ENCODE measurements at places on chromosomes 7 and 10. TPM values are rescaled to one million over a fixed set of nuclear protein-coding genes. Genes with fewer than 3 reads are reported as not detected.
A peak's percentile ranks its signal among the peaks of the same experiment; 100 is the strongest.

- no peak for DNase-seq
Observed at GRCh38 chr7:15681631-15682030, 4.9 kb downstream of the MEOX2 start.

DNA sequence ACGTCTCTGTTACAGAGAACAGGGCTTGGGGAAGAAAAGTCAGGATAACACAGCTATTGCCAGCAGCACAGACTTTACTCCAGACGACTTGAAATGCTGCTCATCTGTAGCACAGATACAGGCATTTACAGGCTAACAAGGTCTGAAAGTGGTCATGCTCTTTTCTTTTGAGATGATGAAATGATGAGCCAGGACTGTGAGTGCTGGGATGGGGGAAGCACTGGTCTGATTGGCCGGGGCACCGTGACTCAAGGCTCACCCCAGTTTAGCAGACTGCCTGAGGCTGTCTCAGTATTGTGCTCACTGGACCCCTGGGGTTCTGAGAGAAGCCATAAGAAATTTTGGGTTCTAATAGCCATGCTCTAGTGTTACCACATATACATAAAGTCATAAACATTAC is 12.4 kb downstream of the SMKR1 start:
- DNase-seq = peak; percentile 19

- DNase-seq = no peak
Observed at GRCh38 chr10:100612601-100613595, 77.2 kb downstream of the HIF1AN start.

GRCh38 chr7:68015978-68016532 is 1019.4 kb downstream of the TYW1 start:
- no peak for DNase-seq

DNA sequence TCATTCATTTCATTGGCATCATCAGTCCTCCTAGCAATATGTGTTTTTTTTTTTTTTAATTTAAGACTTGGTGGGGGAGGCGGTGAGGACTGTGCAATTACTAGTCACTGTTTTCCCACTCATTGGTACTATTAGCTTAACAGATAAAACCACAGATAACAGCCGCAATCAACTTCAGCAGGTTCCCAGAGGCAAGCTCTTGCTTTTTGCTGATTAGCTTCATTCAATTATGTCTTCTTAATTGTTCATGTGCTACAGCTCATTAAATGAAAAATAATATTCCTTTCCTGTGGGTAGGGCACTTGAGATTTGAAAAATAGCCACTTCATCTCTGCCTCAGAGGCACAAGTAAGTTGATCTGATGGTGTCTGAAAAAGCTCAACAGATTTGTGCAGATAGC is 215.5 kb downstream of the PCDH15 start:
- DNase-seq = peak; percentile 3

GRCh38 chr10:26336979-26337378 is 101.2 kb upstream of the APBB1IP start:
- no peak for DNase-seq

- DNase-seq = peak; percentile 70
Observed at GRCh38 chr7:47557694-47558670, 23.9 kb downstream of the TNS3 start.

- DNase-seq = no peak
Observed at GRCh38 chr7:8442051-8442813, 8.8 kb downstream of the NXPH1 start.

- no peak for DNase-seq
Observed at GRCh38 chr7:28861825-28862224, 96.3 kb downstream of the TRIL start.

DNA sequence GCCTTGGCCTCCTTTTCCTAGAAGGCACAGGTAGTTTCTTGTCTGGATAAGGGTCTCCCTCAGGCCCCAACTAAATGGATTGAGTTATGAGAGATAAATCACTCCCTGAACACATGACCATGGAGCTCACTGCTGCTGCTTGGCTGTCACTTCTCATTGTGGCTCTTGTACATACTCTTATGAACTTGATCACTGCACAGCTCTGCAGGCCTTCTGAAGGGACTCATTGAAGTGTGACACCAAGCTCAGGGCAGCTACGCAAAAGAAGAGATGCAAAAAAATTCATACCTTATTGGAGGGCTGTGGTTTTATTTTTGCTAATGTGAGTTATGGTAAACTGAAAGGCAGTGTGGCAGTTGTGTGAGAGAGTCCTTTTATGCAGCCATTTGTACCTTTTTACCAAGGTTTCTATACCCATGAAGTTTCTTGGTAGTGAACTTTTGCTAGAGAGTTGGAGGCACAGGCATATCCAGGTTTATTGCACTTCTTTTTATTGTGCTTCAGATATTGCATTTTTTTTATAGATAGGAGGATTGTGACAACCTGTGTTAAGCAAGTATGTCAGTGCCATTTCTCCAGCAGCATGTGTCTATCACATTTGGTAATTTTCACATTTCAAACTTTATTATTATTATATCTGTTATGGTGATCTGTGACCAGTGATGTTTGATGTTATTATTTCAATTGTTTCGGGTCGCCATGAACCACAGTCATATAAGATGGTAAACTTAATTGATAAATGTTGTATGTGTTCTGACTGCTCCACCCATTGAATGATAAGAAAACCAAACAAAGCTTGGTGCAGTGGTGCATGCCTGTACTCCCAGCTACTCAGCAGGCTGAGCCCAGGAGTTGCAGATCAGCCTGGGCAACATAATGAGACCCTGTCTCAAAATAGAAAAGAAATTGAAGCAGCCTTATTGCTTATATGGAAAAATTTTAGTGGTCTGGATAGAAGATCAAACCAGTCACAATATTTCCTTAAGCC is 100.6 kb downstream of the LRRC4 start:
- no peak for DNase-seq

DNA sequence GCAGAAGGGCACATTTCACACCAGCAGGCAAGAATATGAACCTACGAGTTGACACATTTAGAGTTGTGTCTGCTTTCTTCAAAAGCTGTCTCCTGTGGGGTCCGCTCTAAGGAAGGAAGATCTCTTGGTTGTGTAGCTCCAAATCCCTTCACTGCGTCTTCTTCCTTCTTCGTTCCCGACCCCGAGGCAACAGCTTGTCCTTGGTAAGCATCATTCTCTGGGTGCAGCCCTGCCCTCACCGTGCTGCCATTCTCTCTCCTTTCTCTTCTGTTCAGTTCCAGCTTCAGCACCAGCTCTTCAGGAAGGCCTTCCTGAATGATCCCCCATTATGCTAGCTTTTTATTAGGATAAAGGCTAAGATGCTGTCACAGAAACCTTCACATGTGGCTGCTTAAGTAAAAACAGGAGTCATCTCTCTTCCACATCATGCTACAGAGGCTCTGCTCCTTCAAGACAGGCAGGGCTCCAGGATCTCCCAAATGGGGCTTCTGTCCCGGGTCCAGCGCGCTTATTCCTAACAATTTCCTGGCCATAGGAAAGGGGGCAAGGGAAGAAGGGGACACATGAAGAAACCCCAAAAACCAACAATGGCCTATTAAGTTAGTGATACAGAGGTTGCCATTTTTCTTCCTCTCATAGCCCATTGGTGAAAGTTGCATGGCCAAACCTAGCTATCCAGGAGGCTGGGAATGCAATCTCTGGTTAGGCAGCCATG is 52.2 kb upstream of the SHH start:
- DNase-seq = no peak

GRCh38 chr10:75236178-75236825 is 545 bp upstream of the COMTD1 start:
- DNase-seq = no peak

DNA sequence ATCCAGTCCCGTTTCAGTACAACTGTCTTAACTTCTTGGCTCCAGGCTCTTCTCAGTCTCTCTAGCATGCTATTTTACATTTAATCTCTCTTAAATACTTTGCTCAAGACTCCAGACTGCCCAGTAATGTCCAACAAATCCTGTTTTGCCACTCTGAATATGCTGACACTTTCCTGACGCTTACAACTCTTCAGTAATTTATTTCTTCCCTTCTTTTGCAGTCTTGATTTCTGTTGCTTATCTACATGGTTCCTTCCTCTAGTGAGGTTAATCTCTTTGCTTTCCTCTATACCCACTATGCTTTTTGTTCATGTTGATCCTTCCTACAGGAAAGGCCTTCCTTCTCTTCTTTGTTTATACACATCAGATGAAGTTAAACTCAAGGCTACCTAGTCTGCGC is 23.7 kb downstream of the UMAD1 start:
- no peak for DNase-seq

DNA sequence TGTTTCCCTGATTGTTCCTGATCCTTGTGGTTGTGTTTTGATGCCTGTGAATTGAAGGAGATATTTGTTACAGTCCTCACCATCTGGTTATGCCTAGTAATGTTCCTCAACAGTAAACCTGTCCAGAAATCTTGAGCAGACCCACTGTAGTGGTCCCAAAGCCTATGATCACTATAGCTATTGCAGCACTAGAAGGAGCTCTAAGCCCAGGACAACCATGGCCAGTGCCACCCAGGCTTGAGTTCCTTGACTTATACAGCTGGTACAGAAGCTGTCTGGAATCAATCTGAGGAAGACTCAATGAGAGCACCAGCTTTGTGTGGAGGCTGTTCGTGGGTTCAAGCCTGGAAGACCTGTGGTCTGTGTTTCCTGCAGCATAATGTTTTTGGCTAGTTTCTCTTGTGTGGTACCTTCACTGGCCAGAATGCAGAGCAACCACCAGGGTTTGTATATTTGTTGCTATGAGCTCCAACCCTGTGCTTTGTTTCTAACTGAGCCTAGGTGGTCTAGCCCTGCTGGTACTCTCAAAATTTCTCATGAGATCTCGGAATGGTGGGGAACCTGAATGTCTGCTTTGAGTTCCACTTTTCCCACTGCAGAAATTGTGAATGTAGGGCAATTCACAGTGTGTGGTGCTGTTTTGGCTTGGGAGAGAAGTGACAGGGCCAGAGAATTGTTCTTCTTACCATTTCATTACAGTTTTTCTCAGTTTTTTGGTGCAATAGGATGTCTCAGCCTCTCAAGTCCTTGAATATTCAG is 355.2 kb downstream of the SUGCT start:
- no peak for DNase-seq

GRCh38 chr10:15035385-15036301 is 8.1 kb upstream of the OLAH start:
- DNase-seq = no peak

- no peak for DNase-seq
Observed at GRCh38 chr10:101087376-101087775, 25.6 kb downstream of the KAZALD1 start.

DNA sequence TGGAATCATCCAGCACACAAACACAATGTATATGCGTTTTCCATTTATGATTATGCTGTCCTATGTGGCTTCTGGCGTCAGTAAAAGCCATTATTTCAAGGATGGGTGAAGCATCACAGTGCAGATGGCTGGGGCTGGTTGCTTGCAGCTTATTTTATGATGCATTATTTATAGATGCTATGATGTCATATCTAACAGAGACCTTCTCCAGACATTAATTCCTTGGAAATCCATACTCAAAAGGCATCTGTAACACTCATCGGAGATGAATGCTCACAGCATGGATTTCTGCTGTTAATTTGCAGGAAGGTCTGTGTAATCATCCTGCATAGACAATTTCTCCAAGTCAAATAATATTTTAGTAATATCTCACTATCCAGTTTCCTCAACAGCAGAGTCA is 7.2 kb downstream of the RGS10 start:
- DNase-seq = no peak

- DNase-seq = no peak
Observed at GRCh38 chr7:129495987-129496386, 6.3 kb upstream of the SMKR1 start.

DNA sequence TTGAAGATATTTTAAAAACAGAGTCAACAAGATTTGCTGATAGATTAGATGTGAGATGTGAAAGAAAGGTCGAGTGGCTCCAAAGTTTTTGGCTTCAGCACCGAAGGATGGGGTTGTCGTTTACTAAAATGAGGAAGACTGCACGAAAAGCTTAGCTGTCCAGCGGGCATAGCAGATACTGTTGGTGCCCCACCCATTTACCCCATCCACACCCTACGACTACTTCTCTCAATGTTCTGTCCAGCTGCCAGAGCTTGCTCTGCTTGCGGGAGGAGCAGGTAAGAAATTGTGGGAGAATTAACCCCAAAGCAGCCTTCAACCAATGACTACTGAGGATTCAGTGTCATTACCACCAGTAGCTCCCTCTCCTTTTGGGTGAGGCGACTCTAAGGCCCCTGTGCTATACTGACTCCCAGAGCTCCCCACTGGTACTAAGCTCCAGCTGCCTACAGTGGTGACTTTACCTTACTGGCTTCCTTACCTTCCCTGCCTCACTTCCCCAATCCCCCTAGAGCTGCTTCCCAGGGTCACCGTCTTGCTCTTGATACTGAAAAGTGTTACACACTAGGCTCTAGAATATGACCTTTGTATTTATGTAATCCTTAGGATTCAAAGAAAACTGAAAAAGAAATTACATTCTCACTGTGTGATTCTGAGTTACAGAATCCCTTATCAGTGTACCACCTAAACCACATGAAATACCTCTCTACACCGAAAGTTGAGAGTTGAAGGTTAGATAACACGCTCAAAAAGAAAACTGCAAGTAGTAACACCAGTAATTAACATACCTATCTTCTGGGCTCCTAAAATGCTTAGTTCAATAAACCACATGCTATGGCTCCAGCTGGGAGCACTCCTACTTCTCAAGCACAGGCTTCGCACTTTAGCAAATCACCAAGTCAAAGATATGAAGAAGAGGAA is 22.3 kb downstream of the CACUL1 start:
- no peak for DNase-seq

- no peak for DNase-seq
Observed at GRCh38 chr7:152723364-152723763, 36.2 kb upstream of the ACTR3B start.

- DNase-seq = no peak
Observed at GRCh38 chr10:94094540-94094939, 100.8 kb downstream of the PLCE1 start.

- DNase-seq = no peak
Observed at GRCh38 chr7:144785521-144785920, 50.3 kb downstream of the TPK1 start.

- no peak for DNase-seq
Observed at GRCh38 chr10:15096661-15097010, 519 bp upstream of the RPP38 start.

The SPDYE2B gene
- polyA plus RNA-seq = not detected

The LRRC18 gene
- polyA plus RNA-seq = not detected

The DGKI gene
- polyA plus RNA-seq = 0.03 TPM

The SLC29A4 gene
- 0.59 TPM for polyA plus RNA-seq

The HECW1 gene
- not detected for polyA plus RNA-seq

The NKX1-2 gene
- 3.4 TPM for polyA plus RNA-seq

The RAMP3 gene
- polyA plus RNA-seq = not detected

The UPK3B gene
- 0.02 TPM for polyA plus RNA-seq
